ENCODE measurements at places on chromosomes 16 and 17.

DNA sequence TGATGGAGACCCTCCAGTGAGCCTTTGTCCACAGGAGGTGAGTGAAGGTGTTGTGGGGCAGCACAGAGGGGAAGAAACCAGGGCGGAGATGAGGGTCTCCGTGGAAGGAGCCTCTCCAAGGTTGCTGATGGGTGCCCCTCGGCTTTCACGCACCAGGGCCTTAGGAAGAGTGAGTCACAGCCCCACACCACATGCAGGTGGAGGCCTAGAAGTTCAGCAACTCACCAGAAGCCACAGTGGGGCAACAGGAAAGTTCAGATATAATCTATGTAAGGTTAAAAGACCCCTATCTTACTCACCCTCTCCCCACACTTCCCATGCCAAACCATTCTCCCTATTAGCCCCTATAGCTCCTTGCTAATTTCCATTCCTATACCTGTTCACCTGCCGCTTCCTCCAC, 9.5 kb upstream of the HNF1B start:
- DNase-seq, result no peak

- no peak for DNase-seq
Observed at GRCh38 chr16:86891631-86892030, 313.3 kb downstream of the FOXL1 start.

DNA sequence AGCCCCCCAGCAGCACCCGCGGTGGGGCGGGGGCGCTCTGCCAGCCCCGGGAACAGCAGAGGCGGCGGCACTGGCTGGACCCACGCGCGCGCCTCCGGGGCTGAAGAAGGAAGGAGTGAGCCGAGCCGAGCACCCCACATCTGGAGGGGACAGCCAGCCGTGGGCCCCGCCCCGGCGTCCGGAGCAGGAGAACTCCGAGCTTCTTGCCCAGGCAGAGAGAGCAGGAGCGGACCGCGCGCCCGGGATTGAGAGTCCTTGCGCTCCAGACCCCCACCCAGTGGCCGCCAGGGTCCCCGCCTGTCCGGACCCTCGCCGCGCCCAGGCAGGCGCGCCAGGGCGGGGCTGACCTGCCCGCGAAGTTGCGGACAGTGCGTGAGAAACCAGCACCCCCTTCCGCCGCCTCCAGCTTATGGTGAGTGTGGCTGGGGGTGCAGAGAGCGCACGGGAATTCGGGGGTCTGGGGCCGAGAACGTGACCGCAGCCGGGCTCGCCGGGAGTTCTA, 921.9 kb upstream of the EEF2KMT start:
- DNase-seq, result no peak

GRCh38 chr16:86042996-86043725, 144.2 kb downstream of the IRF8 start:
- no peak for DNase-seq

DNA sequence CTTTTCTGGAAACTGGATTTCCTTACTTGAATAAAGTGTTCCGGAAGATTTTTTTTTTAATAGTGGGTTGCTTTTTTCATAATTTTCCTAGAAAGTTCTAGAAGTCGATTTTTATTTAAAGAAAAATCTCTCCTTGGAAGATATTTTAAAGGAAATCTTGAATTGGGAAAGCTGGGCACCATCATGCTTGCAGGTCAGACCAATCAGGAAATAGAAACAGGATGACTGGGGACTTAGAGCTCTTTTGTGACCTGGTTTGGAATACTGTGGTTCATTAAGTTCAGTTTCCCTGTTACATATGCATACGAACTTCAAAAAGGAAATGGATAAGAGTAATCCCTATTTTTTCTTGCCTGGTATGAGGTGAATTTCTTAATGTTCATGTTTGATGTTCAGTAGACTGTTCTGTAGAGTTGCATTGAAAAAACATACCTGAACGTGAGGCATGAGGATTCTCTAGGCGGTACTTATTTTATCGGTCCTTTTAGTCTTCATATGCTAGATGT, 1.2 kb downstream of the NFATC3 start:
- DNase-seq, result no peak

All from NCI-H1105 (cell line).